NCI-H1092 (cell line): ENCODE measurements at places on chromosomes 2 and 18.

DNA sequence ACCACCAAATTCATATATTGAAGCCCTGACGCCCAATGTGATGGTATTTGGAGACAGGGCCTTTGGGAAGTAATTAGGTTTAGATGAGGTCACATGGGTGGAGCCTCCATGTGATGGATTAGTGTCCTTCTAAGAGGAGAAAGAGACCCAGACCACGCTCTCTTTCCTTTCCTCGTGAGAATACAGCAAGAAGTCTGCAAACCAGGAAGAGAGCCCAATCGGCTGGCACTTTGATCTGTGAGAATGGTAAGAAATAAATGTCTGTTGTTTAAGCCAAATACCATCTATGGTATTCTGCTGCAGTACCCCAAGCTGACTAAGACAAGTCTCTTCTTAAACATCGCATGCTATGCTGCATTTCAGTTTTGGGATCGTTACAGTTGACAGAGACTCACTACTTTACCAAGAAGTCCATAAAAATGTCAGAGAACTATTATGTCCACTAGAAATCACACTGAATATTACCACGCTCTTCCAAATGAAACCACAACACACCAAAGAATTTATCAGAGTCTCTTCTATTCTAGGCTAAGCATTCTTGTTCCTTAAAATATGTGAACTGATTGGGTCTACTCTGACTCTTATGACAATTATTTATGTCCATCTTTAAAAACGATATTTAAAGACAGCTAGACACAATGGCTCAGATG lies 48.5 kb downstream of the LPIN2 start:
- DNase-seq = no peak

GRCh38 chr2:112821682-112822081 lies 14.9 kb downstream of the IL1B start:
- DNase-seq = no peak

GRCh38 chr18:136433-136832 lies 21.9 kb upstream of the USP14 start:
- no peak for DNase-seq

DNA sequence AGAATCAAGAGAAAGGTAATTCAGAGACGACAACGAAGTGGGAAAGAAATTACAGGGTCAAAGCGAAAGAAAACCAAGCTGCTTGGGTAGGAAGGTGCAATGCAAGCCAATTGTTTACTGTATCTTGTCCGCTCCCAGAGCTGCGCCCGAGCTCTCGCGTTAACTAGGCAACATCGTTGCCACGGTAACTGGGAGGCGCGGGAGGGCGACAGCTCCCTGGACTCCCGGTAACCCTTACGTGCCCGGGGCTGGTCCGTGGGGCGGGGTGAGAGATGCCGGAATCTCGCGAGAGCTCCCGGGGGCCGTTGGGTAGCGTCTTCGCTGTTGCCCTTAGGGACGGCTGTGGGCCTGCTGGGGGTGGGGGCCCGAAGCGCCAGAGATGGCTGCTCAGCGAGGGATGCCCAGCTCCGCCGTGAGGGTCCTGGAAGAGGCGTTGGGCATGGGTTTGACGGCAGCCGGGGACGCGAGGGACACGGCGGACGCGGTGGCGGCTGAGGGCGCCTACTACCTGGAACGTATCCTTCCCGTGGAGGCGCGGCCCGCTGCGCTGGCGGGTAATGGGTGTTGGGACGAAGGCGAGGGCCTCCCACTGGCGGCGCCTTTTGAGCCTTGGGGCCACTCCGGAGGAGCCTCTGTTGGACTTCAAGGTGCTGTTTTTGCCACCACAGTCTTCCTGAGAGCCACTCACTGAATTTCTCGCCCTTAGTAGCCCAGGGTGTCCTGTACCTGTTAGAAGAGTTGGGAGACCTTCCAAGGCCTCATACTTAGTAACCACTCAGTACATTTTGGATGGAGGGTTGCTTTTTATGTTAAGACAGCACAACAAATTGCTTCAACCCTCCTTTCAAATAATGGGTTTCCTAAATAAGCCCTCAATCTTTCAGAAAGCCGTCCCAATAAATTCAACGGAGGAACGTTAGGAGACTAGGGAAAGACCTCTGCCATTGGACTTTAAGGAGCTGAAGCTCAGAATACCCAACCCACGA lies at the start of gene SPAG16:
Gene SPAG16, plus strand, starts transcription at position 360 of the 986 bp plus-strand sequence.
- peak; percentile 95 for DNase-seq

GRCh38 chr18:45954070-45954934 lies 12.8 kb downstream of the EPG5 start:
- DNase-seq = no peak

DNA sequence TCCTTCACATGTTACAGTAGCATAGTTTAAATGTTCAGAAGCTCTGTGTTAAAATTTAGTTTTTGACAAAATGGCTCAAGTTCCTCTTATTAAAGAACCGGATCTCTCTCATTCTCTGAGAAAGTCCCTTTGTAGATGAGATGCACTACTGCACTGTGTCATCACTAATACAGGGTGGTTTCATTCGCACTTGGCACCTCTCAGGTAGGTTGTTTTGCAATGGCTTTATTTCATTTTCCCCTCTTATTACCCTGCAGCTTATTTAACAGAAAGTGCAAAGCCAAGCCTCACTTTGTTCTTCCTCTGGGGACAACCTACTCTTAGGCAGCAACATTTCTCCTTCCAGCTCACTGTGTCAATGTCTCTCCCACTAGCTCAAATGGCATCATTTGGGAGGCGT lies 185.1 kb downstream of the DLGAP1 start:
- no peak for DNase-seq

- DNase-seq = no peak
Observed at GRCh38 chr2:137837830-137838229, 126.4 kb upstream of the HNMT start.

DNA sequence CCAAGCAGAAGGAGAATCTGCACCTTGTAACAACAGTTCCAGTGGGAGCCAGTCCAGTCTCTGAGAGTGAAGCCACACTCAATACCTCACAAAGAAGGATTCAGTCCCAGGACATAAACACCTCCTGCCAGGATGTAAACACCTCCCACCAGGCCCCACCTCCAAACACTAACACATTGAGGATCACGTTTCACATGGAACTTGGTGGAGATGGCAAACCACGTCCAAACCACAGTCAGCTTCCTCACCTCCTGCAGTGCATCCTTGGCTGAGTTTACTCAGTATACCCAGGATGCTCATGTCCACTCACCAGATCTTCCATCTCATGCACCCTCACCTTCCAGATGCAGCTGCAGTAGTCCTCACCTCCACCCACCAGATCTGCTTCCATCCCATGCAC lies 37.8 kb upstream of the TMEM18 start:
- DNase-seq = no peak

DNA sequence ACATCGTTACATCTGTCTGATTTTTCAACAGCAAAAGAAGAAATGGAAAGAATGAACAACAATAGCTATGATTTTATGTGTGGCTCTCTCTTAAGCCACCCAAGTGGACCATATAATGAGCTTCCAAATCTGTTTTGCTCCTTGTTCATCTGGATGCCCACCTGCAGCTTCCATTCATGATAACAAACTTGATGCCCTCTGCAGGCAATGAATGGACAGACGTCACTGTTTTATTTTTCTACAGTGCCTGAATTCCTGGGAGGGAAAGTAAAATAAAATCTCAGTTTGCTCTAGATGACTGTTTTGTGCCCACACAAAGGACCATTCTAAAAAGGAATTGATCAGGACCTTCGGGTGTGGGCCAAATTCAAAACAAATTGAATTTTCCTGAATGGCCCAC lies 5.0 kb downstream of the MREG start:
- no peak for DNase-seq
